ENCODE measurements at places on chromosomes 7 and 10. TPM values are rescaled to one million over a fixed set of nuclear protein-coding genes. Genes with fewer than 3 reads are reported as not detected.

CD36 gene
- 302 TPM for total RNA-seq

CCDC172 gene
- not detected for total RNA-seq

CLIP2 gene
- 50.2 TPM for total RNA-seq

RET gene
- total RNA-seq, result not detected

SP8 gene
- total RNA-seq, result not detected

SFTPA1 gene
- not detected for total RNA-seq

ADCK2 gene
- 46.1 TPM for total RNA-seq

NCOA4 gene
- total RNA-seq, result 53.9 TPM

ANXA8 gene
- total RNA-seq, result not detected

AKR1D1 gene
- not detected for total RNA-seq

HABP2 gene
- total RNA-seq, result not detected

ABCF2 gene
- total RNA-seq, result 85.3 TPM

TIMM23B gene
- 18.6 TPM for total RNA-seq

STEAP1B gene
- total RNA-seq, result not detected

BHLHA15 gene
- not detected for total RNA-seq

CDK14 gene
- total RNA-seq, result 5.1 TPM

ADAM22 gene
- total RNA-seq, result 0.85 TPM

FAM25A gene
- total RNA-seq, result not detected

CALN1 gene
- 1.2 TPM for total RNA-seq

DEPP1 gene
- total RNA-seq, result 309 TPM

AKR1C4 gene
- not detected for total RNA-seq
